Liver (tissue), 10 donors: ENCODE measurements at places on chromosomes 11 and 22. TPM values are rescaled to one million over a fixed set of nuclear protein-coding genes. Genes with fewer than 3 reads are reported as not detected.

HEPN1 gene
- polyA plus RNA-seq = 0.22 TPM

- DNase-seq = no peak
Measured at GRCh38 chr22:38751422-38752346, 4.1 kb downstream of the SUN2 start.

DNA sequence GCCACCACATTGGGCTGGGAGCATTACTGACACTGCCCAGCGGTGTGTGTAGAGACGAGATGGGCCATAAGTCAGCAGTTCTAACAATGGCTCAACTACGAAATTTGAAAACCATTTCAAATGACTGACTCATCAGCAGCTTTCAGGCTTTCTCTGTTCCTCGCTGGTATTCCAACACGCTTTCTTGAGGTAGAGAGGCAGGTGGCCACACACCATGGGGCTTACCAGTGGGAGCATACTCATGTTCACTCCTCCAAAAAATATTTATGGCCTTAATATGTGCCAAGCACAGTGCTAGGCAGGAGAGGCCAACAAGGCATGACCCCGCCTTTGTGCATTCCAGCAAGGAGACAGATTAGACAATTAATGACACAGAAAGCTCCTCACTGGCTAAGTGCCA lies 20.3 kb downstream of the ARFGAP2 start:
- DNase-seq = no peak

DNA sequence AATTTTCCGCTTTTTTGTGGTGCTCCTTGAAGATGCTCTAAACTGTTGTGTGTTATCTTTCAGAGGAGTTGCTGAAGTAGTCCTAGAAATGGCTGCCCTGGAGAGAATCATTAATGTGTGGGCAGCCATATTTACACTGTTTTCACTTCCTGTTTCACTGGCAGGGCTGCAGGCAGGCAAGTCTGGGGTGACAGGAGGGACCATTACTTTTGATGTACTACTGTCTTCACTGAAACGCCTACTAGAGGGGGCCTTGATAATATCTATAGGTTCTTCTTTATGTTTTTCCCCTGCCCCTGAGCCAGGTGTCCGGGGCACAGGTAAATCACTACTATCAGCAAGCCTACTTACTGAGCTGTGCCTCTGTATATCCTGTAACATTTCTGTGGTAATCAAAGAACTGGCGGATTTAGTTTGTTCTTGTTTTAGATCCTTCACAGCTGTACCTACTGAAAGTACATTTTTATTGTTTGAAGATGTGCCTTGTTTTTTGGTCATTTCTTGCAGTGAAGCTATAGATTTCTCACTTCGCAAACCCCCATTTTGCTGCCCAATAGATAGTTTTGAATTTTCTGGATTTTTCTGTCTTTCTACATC lies 39.7 kb downstream of the ACAT1 start:
- no peak for DNase-seq

SLC35E4 gene
- polyA plus RNA-seq = 0.14 TPM

DNA sequence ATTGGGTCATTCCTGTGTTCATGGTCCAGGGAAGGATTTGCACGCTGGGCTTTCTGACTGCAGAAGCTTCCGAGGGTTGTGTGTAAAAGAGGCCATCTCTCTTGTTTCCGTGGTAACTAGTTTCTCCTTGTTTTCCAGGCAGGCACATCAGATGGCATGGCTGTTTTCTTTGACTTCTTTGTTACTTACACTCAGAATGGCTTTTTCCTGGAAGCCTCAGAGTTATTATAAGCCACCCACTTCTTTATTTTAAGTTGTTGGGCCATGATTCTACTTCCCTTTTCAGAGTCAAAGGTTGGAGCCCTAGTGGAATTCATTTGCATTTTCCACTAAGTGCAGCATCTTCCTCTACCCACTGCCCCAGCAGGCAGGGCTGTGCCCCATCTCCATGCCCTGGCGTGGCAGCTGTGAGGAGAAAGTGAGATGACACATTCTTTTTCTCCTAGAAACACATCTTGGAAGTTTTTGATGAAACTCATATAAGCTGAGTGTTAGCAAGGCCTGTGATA lies 94.9 kb downstream of the PRR5L start:
- no peak for DNase-seq

DNA sequence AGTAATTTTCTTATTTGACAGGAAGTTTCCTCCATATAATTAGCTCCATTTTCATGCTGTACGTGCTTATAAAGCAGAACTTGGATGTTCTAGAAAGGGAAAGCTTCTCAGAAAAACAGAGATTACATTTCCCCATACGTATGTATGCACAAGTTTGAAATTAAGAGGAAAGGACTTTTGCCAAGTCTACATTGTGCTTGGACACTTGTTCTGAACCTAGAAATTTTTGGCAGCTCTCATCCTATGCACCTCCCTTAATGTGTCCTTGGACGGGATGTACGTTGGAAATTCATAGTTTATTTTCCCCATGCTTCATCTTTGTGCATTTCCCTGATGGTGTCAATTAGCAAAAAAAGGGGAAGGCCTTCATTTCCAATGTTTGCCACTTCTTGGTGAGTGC lies 322.7 kb downstream of the BLID start:
- no peak for DNase-seq

GRCh38 chr22:35802885-35803284 lies 85.2 kb downstream of the APOL5 start:
- no peak for DNase-seq

- DNase-seq = no peak
Measured at GRCh38 chr11:134139873-134140331, 71.0 kb downstream of the JAM3 start.

MMP10 gene
- polyA plus RNA-seq = not detected

DNA sequence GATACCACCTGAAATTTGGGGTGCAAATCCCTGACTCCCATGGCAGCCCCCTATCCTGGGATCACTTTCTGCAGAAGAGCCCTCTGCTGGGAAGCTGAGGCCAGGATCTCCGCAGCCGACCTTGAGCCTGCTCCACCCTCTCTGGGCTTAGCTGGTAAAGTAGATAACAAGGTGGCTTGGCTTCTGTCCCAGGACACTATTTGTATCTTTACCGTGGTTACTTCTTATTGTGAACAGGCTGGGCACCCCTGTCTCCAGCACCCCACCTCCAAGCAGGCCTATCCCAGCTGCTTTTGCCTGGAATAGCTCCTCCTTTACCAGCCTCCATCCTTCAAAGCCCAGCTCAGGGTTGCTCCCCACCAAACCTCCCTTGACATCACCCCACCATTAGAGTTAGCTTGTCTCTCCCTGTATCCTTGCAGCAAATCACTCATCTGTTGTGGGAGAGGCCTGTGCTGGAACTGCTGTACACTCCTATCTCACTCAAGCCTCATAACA lies 35.2 kb upstream of the P2RY2 start:
- DNase-seq = peak; percentile 74

GRCh38 chr11:124798991-124799347 lies 1.2 kb downstream of the MSANTD2 start:
- DNase-seq = no peak
